ENCODE measurements at places on chromosomes 12 and 14.

GRCh38 chr14:23571701-23572523, 4.3 kb upstream of the AP1G2 start:
- no peak for DNase-seq

- no peak for DNase-seq
These were observed 400 bp upstream of the PRIMA1 start for GRCh38 chr14:93788543-93789227.

DNA sequence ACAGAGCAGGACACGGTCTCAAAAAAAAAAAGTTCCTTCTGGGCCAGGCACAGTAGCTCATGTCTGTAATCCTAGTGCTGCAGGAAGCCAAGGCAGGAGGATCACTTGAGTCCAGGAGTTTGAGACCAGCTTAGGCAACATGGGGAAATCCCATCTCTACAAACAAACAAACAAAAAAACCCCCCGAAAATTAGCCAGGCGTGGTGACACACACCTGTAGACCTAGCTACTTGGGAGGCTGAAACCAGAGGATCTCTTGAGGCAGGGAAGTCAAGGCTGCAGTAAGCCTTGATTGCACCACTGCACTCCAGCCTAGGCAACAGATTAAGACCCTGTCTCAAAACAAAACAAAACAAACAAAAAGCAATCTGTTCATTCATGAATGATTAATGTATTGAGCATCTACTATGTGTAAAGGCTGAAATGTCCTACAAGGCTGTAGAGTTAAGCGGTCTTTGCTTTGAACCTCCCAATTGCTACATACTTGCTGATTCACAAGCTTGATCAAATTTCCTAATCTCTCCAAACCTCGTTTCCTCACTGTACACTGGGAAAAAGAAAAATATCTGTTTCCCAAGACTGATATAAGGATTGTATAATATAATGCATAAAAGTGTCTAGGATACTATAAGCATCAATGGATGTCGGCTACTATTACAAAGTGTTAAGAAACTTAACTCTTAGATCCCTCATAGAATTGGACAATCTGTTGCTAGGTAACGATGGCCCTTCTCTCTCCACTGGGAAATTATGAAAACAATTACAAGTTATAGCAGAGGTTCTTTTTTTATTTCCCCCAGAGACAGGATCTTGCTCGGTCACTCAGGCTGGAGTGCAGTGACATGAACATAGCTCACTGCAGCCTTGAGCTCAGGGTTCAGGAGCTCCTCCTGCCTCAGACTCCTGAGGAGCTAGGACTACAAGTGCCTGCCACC, 7.9 kb upstream of the RILPL2 start:
- no peak for DNase-seq

DNA sequence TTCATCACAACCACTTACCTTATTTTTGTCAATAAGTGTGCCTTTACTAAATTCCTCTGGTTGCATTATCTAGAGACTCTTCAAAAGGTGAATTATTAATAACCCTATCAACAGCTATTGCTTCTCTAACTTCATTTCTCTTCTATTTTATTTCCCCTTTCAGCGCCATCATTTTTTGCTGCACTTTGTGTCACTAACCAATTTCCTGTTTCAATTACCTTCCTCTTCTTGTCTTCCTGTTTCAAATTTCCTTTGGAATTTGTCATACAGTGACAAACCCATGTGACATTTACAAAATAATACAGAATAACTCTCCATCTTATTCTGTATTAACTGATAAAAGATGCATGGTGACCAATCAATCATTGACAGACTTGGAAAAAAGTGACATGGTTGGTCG, 12.2 kb upstream of the CLEC2A start:
- no peak for DNase-seq

DNA sequence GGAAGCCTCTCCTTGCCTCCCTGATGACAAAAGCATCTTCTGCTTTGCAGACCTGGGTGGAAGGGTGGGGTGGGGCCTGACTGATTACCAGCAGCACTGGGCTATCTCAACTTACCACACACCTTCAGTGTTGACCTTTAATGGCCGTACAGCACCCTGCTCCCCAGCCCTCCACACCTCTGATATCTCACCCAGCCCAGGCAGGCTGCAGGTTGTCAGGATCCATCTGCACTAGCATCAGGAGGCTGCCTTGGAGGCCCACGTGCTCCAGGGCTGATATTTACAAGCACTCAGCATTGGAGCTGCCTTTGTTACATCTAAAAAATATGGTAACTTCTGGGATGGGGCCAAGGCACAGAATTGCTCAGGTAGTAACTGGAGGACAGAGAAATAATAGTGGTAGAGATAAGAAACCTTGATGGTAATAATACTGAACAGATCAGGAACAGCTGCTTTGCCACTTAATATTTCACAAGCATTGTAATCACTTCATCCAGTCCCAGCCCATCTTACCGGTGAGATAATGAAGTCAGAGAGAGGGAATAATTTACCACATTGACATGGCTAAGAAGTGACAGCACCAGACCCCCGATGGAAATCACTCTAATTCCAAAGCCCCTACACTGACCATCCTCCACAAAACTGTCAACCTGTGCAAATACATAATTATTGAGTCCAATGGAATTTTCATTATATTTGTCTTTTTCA, 125.2 kb upstream of the RFLNA start:
- DNase-seq: no peak

DNA sequence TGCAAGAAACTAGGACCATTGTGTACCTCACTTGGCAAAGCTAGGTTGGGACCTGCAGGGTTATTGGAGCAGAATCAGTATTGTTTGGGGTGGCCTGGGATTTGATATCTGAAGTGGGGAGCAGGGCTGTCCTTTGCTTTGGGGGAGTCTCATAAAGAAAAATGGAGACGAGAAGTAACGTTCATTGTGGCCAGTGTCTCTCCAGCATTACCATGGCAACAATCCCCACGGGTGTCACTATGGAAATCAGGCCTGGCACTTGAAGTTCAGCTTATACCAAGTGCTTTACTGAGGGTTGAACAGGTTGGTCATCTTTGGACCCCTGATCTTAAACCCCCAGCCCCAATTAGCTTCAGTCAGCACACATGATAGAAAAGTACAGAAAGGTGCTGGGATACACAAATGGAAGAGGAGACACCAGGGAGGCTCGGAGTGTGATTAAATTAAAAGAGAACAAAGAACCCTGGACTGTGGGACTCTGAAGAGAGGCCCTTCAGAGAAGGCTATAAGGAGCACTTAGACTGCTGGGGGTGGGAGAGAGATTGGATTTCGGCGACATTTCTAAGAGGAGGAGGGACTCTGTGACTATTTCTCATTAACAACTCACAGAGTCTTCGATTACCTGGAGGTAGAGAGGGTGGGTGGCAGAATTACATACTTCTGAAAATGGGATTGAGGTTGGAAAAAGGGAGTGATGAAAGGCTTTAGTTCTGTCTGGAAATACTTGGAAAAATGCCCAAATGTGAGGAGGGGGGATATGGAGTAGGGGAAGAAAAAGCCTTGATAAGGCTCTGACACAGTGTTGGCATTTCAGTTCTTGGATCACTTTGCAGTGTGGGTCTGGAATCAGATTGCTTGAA, 3.7 kb downstream of the KIF5A start:
- DNase-seq: no peak

- no peak for DNase-seq
These were observed 199.8 kb downstream of the ZFP36L1 start for GRCh38 chr14:68592948-68593556.

DNA sequence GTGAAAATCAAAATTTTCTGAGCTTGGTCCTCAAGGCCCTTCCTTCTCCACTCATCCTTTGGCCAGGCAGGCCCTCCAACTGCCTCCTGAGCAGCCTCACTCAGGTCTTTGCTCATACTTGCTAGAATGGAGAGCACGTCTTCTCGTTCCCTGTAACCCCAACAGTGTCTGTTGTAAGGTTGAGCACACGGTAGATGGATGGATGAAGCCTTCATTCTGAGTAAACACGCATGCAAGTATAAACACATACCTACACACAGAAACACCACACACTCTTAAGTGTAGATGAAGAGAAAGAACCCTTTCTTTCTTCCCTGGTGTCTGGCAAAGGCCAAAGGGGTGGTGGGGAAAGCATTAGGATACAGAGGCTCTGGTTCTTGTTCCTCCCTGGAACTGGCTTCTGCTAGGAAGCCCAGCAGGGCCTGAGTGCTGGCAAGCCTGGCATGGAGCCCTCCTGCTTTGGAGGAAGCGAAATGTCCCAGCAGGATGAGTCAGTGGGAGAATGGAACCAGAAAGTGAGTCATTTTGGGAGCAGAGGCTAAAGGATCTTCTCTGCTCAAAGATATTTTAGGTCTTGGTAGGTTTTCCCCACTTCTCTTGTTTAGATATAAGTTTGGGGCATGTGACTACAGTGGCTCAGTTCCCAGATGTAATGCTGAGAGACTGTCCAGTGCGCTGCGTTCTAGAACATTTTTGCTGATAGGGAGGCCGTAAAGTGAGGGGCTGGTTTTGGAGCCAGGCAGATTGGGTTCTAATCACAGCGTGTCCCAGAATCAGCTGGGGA, 127.4 kb downstream of the CACNA1C start:
- no peak for DNase-seq

- DNase-seq: no peak
These were observed 128.6 kb downstream of the IPO8 start for GRCh38 chr12:30567082-30567481.

DNA sequence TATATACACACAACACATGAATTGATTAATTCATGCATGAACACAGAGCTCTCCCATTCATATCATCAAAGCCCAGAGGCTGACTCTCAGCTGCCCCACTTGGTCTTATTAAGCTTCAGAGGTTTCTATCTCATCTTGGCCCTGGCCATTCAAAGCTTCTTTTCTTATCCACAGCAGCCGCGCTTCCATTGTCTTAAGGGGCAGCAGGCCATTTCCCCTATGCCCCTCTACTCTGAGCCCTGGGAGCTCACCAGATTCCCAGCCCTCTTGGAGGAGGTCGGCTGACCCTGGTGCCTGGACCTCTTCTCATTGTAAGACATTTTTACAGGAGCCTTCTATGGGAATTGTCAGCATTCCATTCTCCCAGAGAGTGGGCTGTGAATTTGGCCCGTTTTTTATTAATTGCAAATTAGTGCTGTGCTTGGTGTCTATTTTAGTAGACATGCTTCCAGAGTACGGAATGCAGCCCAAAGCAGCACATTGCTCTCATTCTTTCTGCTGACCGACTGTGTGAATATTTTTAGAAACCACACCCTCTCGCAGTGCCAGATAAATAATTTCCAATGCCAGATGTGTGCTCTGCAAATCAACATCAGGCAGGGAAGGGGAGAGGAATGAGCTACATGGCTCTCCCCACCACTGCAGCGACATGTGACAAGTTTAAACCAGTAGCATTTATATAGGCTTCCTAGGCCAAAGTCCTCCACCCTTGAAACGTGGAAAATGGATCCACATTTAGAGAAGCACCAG, 58.5 kb downstream of the NUAK1 start:
- DNase-seq: no peak

GRCh38 chr12:69484428-69484827, 14.2 kb downstream of the FRS2 start:
- no peak for DNase-seq

- no peak for DNase-seq
These were observed 98.3 kb upstream of the ESRRB start for GRCh38 chr14:76277586-76278130.

Data from stimulated activated naive CD4-positive, alpha-beta T cell (primary cell).